Thoracic aorta (tissue), 2 donors: ENCODE measurements at places on chromosomes 3 and 15.

GRCh38 chr3:41490360-41490759, 291.1 kb downstream of the CTNNB1 start:
- no peak for DNase-seq

- no peak for DNase-seq
Measured at GRCh38 chr15:51499379-51499976, 123.1 kb downstream of the DMXL2 start.

- DNase-seq: no peak
Measured at GRCh38 chr15:96703794-96704550, 373.5 kb downstream of the NR2F2 start.

- DNase-seq: no peak
Measured at GRCh38 chr3:182729903-182730674, 63.2 kb upstream of the ATP11B start.

GRCh38 chr3:154334973-154335420, 10.7 kb upstream of the DHX36 start:
- no peak for DNase-seq

GRCh38 chr15:70501849-70502248, 261.5 kb downstream of the UACA start:
- DNase-seq: no peak

DNA sequence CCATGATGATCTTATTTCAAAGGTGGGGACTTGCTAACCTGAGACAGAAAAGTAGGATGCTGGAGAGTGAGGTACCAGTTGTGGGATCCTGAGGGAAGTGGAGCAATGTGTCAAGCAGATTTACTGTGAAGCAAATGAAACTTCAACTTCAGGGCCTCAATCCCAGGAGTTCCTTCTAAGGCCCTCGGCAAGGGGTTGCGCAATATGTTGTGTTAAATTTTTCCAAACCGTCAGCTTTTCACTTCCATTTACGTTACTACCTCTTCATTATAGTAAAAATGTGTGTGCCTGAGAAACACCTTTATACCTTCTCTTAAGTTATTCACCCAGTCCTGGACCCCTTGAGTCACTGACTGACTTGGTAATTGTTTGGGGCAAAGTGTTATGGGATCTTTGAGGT, 42.5 kb upstream of the KCNH8 start:
- no peak for DNase-seq

DNA sequence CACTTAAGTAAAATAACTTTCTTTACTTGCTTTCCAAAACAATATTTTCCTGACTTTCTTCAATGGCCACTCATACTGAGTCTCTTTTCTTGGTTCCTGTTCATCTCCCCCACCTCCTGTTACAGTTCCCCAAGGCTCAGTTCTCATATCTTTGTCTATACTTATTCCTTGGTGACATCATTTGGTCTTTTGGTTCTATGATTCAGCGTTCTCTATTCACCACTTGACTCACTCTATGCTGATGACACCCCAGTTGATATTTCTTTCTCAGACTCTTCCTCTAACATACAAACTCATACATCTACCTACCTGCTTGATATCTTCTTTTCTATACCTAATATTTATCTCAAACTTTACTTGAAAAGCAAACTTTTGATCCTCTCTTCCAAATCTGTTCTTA, 85.0 kb upstream of the P3H2 start:
- DNase-seq: no peak

DNA sequence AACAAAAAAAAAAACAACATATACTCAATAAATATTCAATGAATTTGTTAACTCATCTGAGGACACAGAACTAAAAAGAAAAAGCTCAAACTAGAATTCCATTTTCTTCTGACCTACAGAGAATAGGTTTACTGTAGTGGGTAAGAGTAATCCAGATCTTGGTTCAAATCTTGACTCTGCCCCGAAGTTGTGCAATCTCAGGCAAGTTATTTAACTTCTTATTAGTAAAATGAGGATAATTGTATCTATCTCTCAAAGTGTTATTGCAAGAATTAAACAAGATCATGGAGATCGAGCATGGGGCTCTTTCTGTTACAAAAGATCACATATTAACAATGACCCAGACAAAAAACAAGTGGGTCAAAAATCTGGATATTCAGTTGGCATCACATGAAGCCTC, 41.1 kb upstream of the OXTR start:
- no peak for DNase-seq

GRCh38 chr15:100869151-100869999, 10.3 kb upstream of the ALDH1A3 start:
- no peak for DNase-seq

GRCh38 chr15:38844736-38845135, 280.1 kb upstream of the RASGRP1 start:
- no peak for DNase-seq

DNA sequence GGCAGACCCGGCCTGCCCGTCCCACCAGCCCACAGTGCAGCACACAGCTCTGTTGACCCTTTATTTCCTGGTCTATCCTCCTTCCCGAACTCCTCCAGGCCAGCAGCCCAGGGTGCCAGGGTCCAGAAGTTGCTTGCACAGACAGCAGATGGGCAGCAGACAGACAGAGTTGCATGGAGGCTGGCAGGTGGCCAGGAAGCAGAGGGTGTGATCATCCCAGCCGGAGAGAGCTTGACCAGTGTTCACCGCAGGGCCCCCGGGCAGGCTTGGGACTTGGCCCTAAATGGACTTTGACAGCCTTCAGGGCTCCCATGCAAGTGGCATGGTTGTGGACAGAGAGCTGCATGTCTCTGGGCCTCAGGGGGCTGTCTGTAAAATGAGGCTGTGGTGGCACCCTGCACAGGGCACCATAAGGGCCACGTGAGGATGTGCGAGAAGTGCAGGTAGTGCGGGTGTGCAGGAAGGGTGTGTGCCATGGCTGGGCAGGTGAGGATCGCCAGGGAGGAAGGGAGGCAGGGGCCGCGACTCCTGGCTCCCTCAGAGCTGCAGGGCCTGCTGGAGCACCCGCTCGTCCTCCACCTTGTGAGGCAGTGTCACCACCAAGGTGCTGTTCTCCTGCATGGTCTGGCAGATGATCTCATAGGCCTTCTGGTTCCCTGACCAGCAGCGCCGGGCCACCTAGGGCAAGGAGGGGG, 6.3 kb upstream of the ZXDC start:
- no peak for DNase-seq

GRCh38 chr3:28700728-28701127, 352.1 kb upstream of the AZI2 start:
- DNase-seq: no peak

GRCh38 chr3:43894176-43895049, 203.7 kb downstream of the ABHD5 start:
- DNase-seq: no peak

DNA sequence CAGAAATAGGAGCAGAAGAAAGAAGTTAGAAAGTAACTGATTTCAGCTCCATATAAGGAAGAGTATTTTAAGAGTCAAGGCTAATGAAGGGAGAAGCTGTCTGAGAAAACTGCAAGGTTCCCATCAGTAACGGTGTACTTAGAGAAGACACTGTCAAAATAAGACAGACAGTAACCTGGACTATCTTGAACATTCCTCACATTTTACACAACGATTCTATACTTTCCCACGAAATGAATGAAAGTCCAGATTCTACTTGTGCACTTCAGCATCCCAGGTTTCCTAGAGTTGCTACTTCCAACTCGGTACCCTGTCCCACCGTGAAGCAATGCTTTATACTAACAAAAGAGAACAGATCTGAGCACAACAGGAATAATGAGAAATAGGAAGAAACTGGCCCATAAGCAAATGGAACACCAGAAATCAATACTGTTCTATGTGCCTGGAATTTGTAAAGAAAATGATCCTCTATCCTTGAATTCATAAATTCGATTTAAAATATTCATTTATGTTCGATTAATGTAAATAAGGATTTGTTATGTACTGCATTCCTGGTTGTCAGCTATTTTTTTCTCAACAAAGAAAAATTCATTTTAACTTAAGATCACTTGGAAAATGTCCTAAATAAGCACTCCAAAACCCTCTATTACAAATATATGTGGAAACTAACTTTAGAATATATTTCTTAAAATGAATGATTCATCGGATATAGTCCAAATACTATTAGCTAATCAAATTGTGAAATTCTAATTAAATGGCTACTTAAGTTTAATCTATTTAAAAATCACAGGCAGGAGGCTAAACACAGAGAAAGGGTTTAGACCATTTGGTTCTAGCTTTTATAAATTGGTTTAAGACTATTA, 1.5 kb downstream of the C3orf70 start:
- DNase-seq: no peak

- no peak for DNase-seq
Measured at GRCh38 chr3:177460047-177460446, 262.8 kb upstream of the TBL1XR1 start.

DNA sequence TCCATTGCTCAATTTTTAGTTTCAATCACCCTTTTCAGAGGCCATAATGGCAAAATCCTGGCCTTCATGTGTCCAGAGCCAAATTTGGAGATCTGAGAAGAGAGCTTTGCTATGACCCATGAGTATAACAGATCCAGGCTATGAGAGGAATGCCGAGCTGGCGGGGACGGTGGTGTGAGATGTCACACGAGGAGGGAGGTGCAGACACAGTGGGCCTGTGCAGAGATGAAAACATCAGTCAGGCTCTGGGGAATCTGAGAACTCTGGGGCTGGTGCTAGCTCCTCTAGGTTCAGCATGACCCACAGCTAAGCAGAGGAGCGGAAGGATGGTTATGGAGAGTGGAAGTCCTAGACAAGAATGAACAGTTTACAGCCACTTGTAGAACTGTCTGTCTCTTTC, 398.3 kb upstream of the ATP10A start:
- no peak for DNase-seq

DNA sequence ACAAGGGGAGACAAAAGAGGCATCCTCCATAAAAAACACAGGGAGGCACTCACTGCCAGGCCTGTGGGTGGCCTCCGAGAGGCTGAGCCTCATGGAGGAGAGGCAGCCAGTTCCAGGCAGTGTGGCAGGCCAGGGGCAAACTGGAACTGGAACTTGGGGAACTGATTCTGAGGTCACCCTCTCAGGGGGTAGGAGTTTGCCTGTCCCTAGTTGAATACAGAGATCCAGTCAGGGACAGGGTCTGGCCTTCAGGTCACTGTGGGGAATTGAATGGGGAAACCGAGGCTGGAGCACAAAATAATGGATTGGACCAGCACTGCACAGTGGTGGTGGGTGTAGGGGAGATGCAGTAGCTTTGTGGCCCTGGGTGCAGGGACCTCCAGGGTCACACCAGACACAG, 58.7 kb downstream of the TPRA1 start:
- DNase-seq: no peak

- no peak for DNase-seq
Measured at GRCh38 chr15:91783451-91783850, 70.1 kb upstream of the SLCO3A1 start.

GRCh38 chr3:24520976-24521419, 26.3 kb upstream of the THRB start:
- no peak for DNase-seq

DNA sequence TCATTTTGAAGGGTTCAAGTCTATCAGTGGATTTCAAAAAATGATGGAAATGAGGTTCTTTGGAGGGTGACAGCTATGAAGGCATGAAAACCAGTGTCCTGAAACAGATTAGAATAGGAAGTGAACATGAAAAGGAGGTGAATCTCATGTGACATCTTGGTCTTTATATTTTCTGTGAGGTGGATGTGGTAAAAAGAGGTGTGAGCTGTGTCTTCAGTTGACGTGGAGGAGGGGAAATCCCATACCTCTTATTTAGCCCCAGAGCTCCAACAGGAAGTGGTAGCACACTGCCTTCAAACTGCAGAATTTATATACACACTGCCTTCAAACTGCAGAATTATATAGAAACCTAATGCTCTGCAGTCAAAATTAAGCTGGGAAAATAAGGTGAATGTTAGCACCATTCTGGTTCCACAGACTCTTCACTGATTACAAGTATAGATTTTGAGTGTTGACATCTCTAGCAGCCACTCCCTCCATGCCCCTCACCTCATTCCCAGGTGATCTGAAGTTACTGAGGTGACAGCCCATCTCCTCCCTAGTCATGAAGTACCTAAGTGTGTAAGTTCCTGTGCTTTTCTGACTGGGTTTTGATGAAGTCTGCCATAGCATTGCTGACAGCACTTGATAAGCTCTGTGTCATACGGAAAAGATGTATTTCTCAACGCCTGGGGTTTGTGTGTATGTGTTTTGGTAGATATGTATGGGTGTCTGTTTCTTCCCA, 2.7 kb downstream of the RAB8B start:
- no peak for DNase-seq

GRCh38 chr3:150770681-150771080, 7.7 kb upstream of the SIAH2 start:
- no peak for DNase-seq

DNA sequence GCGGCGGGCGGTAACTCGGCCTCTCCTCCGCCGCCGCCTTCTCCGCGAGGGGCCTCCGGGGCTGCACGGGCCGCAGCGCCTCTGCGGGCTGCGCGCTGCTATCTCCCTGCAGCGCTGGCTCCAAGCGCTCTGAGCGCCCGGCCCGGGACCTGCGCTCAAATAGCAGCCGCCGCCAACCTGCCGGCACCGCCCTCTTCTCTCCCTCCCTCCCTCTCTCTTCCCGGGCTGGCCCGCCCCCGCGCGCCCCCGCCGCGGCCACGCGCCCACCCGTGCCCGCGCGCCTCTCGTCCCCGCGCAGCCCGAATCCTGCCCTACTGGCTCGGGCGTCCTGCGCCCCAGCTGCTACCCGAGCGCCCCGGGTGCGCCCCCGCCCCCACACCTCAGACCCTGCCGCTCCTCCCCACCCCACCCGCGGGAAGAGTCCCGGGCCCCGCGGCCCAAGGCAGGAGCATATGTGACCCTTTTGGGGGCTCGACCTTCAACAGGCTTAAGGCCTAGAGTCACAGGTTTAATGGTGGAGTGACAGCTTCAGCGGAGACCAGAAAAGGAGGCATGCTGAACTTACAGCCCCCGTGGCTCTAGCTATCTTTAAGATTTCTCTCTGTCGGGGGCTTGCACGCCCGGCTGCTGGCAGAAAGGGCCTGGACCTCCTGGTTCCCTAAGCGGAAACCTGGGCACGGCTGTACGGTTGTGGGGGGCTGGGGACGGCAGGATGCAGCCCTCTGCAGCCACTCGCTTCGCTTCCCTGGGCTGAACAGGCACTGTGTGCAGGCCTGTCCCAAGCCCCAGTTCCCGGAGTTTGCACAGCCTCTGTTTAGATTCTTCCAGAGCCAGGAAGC, at the start of gene CACNA2D2:
Gene CACNA2D2, minus strand, starts transcription at position 131 of the 839 bp plus-strand sequence. CDS start 211 bp downstream, outside the sequence.
- DNase-seq: no peak

DNA sequence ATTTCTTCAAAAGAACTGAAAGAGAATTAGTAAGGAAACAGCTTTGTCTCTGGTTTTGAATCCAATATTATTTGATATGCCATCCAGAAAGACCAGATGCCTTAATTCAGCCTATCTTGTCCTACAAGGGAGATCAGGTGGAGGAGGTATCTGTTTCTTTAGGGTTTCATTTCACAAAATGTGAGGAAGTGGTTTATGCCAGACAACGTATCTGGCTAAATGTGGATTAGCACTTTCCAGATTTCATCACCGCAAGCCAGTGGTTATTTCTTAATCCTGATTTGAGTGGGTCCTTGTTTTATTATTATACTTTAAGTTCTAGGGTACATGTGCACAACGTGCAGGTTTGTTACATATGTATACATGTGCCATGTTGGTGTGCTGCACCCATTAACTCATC, 271.1 kb downstream of the EBLN2 start:
- no peak for DNase-seq

DNA sequence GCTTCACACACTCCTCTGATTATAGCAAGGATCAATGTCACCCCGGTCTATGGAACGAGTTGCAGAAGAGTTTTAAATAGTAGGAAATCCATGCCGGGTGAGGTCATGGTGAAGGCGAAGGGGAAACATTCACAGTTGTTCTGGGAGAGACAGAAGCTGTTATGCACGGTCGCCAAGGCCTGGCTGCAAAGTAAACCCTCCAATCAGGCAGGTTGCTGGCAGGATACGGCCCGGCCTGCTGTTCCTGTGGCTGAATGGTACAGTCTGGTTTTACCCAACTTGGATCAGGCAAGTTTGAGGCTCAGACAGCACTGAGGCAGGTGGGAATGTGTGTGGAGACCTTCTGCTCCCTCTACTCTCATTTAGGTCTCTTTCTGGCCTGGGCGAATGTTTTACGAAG, 45.3 kb upstream of the ATP2B2 start:
- DNase-seq: no peak
